Activated CD4-positive, alpha-beta memory T cell treated with anti-CD3 and anti-CD28 coated beads, Interleukin-2, amount 10 ng/mL, durations not matched to agents 7 days and 5 days (primary cell): ENCODE measurements at places on chromosomes 4 and X. TPM values are rescaled to one million over a fixed set of nuclear protein-coding genes. Genes with fewer than 3 reads are reported as not detected.
A peak's percentile ranks its signal among the peaks of the same experiment; 100 is the strongest.

DNA sequence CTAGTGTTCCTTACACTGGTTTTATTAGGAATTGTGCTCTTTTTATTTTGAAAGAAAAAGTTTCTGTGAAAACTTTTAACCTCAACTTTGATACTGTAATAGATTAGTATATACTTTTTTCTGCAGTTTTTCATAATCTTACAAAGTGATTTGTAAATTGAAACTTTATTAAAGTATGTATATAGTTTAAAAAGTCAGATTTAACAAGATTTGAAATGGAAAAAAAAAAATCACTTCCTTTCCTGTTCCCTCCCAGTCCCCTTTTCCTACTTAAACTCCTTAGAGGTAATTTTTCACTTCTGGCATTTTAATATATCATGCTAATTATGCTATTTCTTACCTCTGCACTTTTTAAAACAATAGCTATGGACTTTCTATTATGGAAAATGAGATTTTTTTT lies 49.3 kb downstream of the PAQR3 start:
- no peak for DNase-seq
- H3K4me3 ChIP-seq: no peak overlapping the region
- H3K36me3 ChIP-seq: peaks cover 18% of the 10 kb centered on the region
- H3K27me3 ChIP-seq: no peaks in the 10 kb centered on the region

DNA sequence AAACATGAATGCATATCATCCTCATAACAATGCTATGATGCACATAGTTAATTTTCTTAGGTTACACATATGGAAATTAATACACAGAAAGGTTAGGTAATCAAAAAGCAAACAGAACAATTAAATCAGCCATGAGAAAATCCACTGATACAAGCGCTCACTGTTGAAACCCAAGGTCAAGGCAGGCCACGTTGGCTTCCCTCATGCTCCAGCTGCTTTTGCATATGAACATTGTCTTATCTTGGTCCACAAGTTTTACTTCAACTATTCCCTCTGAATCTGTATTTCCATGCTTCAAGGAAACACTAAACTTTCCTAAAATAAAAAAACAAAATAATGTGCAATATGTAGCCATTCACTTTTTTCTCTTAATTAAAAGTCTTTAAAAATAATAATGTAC lies 34.5 kb upstream of the PLA2G12A start:
- no peak overlapping the region for H3K27ac ChIP-seq
- peaks cover 8% of the 10 kb centered on the region for H3K27me3 ChIP-seq
- DNase-seq: no peak
- peaks cover 5% of the 10 kb centered on the region for H3K4me1 ChIP-seq
- no peak overlapping the region for H3K4me3 ChIP-seq
- no peaks in the 10 kb centered on the region for H3K36me3 ChIP-seq

- no peak overlapping the region for H3K27ac ChIP-seq
- no peak for DNase-seq
- H3K4me3 ChIP-seq: no peak overlapping the region
- no peaks in the 10 kb centered on the region for H3K4me1 ChIP-seq
- no peaks in the 10 kb centered on the region for H3K36me3 ChIP-seq
These were observed 237.5 kb upstream of the ATP6AP2 start for GRCh38 chrX:40343319-40343718.

- H3K27me3 ChIP-seq: no peaks in the 10 kb centered on the region
- H3K4me3 ChIP-seq: no peak overlapping the region
- peaks cover 3% of the 10 kb centered on the region for H3K36me3 ChIP-seq
- no peak for DNase-seq
- no peaks in the 10 kb centered on the region for H3K4me1 ChIP-seq
These were observed 143.1 kb downstream of the TBCK start for GRCh38 chr4:106172861-106173260.

DNA sequence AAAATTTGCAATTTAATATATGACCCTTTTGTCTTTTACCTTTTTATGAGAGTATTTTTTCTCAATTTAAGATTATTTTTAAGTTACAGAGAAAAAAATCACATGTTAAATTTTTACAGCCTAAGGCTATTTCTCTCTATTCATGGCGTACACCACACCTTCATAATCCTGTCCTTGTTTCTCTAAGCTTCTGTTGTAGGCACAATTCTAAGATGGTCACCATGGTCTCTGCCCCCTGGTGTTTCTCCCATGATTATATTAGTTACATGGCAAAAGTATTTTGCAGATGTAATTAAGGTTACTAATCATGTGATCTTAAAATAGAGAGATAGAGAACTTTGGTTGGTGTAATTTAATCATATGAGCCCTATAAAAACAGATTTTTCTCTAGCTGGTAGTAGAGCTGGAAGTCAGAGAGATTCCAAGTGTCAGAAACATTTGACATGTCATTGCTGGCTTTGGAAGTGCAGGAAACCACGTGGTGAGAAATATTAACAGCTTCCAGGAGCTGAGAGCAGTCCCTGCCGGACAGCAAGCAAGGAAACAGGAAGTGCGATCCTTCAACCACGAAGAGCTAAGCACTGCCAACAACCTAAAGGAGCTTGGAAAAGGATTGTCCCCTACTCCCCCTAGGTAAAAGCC lies 89.8 kb downstream of the EIF4E start:
- peaks cover 3% of the 10 kb centered on the region for H3K36me3 ChIP-seq
- no peaks in the 10 kb centered on the region for H3K4me1 ChIP-seq
- H3K27ac ChIP-seq: no peak overlapping the region

- no peak for DNase-seq
- H3K4me3 ChIP-seq: no peak overlapping the region
- no peaks in the 10 kb centered on the region for H3K36me3 ChIP-seq
- no peak overlapping the region for H3K27ac ChIP-seq
- peaks cover 23% of the 10 kb centered on the region for H3K4me1 ChIP-seq
These were observed 2.1 kb downstream of the HHIP start for GRCh38 chr4:144648042-144648441.

- peaks cover 8% of the 10 kb centered on the region for H3K36me3 ChIP-seq
- no peaks in the 10 kb centered on the region for H3K4me1 ChIP-seq
- H3K27ac ChIP-seq: no peak overlapping the region
- DNase-seq: no peak
These were observed 14.4 kb downstream of the ITGB1BP2 start for GRCh38 chrX:71315917-71316316.

GRCh38 chr4:113773014-113773413 lies 11.5 kb upstream of the CAMK2D start:
- H3K36me3 ChIP-seq: no peaks in the 10 kb centered on the region
- H3K27ac ChIP-seq: no peak overlapping the region
- H3K27me3 ChIP-seq: no peaks in the 10 kb centered on the region
- H3K4me3 ChIP-seq: no peak overlapping the region
- peaks cover 5% of the 10 kb centered on the region for H3K4me1 ChIP-seq

GRCh38 chr4:119543779-119544178 lies 84.8 kb downstream of the PDE5A start:
- no peak overlapping the region for H3K4me3 ChIP-seq
- no peaks in the 10 kb centered on the region for H3K4me1 ChIP-seq
- H3K27ac ChIP-seq: no peak overlapping the region
- no peak for DNase-seq

- no peaks in the 10 kb centered on the region for H3K27me3 ChIP-seq
- no peak overlapping the region for H3K4me3 ChIP-seq
- DNase-seq: no peak
- H3K27ac ChIP-seq: no peak overlapping the region
These were observed 143.0 kb downstream of the CXXC4 start for GRCh38 chr4:104351706-104352105.

- peaks cover 3% of the 10 kb centered on the region for H3K27me3 ChIP-seq
- H3K36me3 ChIP-seq: no peaks in the 10 kb centered on the region
- no peak overlapping the region for H3K4me3 ChIP-seq
- no peak for DNase-seq
- H3K4me1 ChIP-seq: no peaks in the 10 kb centered on the region
- H3K27ac ChIP-seq: no peak overlapping the region
These were observed 112.1 kb downstream of the CPZ start for GRCh38 chr4:8704632-8705031.

GRCh38 chr4:99828477-99828876 lies 11.8 kb downstream of the DAPP1 start:
- H3K27me3 ChIP-seq: no peaks in the 10 kb centered on the region
- no peak for DNase-seq
- H3K36me3 ChIP-seq: peaks cover 39% of the 10 kb centered on the region
- no peak overlapping the region for H3K27ac ChIP-seq
- peaks cover 39% of the 10 kb centered on the region for H3K4me1 ChIP-seq

DNA sequence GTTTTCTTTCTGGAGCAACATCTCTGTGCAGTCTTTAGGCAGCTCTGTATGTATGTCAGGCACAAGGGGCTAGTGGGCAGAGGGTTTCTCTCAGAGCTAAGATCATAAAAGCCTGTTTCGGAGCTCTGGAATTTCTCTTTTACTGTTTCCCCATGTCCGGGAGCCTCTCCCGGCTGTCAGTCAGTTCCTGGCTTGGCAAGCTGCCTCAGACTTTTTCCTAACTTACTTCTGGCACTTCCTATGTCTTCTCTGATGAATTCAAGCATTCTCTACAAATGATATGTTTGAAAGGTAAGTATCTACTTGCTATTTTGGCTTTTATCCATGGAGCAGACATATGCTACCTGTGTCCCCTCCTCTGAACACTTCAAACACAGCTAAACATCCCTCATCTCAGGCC lies 129.3 kb upstream of the PGRMC2 start:
- no peaks in the 10 kb centered on the region for H3K4me1 ChIP-seq
- no peak for DNase-seq
- no peak overlapping the region for H3K27ac ChIP-seq
- H3K36me3 ChIP-seq: no peaks in the 10 kb centered on the region

DNA sequence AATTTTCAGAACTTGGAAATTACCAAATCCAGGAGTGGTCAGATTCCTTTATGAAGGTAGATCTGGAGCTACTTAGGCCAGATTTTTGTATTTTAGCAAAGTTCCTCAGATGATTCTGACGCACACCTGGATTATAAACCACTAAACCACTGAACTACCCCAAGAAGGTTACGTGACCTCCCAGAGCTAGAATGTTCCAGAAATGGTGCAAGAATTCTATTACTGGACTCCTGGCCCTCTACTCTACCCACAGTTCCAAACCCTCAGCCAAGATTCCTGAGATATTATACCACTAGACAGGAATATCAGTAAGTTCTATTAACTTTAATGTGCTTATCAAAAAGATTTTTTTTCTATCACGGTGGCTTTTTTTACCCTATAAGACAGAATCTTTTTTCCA lies 67.1 kb downstream of the ABCG2 start:
- no peaks in the 10 kb centered on the region for H3K36me3 ChIP-seq
- no peak for DNase-seq
- no peak overlapping the region for H3K4me3 ChIP-seq
- H3K4me1 ChIP-seq: no peaks in the 10 kb centered on the region
- no peak overlapping the region for H3K27ac ChIP-seq
- H3K27me3 ChIP-seq: peaks cover 5% of the 10 kb centered on the region

DNA sequence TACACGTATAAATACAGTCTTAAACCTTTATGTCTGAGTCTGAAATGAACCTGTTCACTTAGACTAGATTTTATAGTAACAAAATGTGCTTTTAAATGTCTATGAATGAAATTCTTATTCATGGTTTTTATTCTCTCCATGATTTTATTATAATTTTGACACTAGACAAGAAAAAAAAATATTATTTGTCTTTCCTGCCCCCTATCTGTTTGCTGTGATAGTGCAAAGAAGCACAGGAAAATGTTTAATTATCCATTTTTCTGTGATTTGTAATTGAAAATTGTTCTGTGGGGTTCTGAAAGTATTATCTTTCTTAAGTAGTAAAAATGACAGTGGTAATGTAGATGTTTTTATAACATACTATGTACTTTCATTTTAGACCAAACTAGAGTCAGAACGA lies 52.0 kb downstream of the INTS6L start:
- no peak overlapping the region for H3K27ac ChIP-seq
- peaks cover 30% of the 10 kb centered on the region for H3K36me3 ChIP-seq
- no peaks in the 10 kb centered on the region for H3K27me3 ChIP-seq
- DNase-seq: no peak
- H3K4me3 ChIP-seq: no peak overlapping the region
- no peaks in the 10 kb centered on the region for H3K4me1 ChIP-seq

GRCh38 chr4:2787230-2788100 lies 5.4 kb upstream of the SH3BP2 start:
- peaks cover 8% of the 10 kb centered on the region for H3K27me3 ChIP-seq
- peak; percentile 40 for DNase-seq
- no peak overlapping the region for H3K4me3 ChIP-seq
- peaks cover 27% of the 10 kb centered on the region for H3K4me1 ChIP-seq
- peaks cover 2% of the 10 kb centered on the region for H3K36me3 ChIP-seq

GRCh38 chr4:177596035-177596434 lies 153.8 kb upstream of the AGA start:
- peak; percentile 41 for DNase-seq
- no peak overlapping the region for H3K27ac ChIP-seq
- H3K4me3 ChIP-seq: no peak overlapping the region
- no peaks in the 10 kb centered on the region for H3K27me3 ChIP-seq
- no peaks in the 10 kb centered on the region for H3K36me3 ChIP-seq

GRCh38 chr4:14091966-14092365 lies 464.4 kb upstream of the BOD1L1 start:
- DNase-seq: no peak
- H3K27me3 ChIP-seq: no peaks in the 10 kb centered on the region
- no peak overlapping the region for H3K4me3 ChIP-seq
- H3K4me1 ChIP-seq: no peaks in the 10 kb centered on the region

- no peaks in the 10 kb centered on the region for H3K36me3 ChIP-seq
- H3K27me3 ChIP-seq: no peaks in the 10 kb centered on the region
- DNase-seq: no peak
These were observed 317.1 kb upstream of the GALNT7 start for GRCh38 chr4:172851534-172851933.

- H3K36me3 ChIP-seq: no peaks in the 10 kb centered on the region
- no peaks in the 10 kb centered on the region for H3K4me1 ChIP-seq
- no peak overlapping the region for H3K4me3 ChIP-seq
- no peaks in the 10 kb centered on the region for H3K27me3 ChIP-seq
These were observed 198.9 kb upstream of the ARSJ start for GRCh38 chr4:114178392-114178791.

The ZBED1 gene
- total RNA-seq: 31.0 TPM

The CXXC4 gene
- total RNA-seq: not detected

The NSG1 gene
- total RNA-seq: 7.0 TPM

The NPY1R gene
- total RNA-seq: not detected

The ARMCX2 gene
- 2.1 TPM for total RNA-seq

The GAGE13 gene
- not detected for total RNA-seq

The NEXMIF gene
- 0.13 TPM for total RNA-seq

The DCX gene
- total RNA-seq: not detected

The LRRC66 gene
- 0.30 TPM for total RNA-seq

The TMEM129 gene
- total RNA-seq: 22.3 TPM

The MSMO1 gene
- 95.1 TPM for total RNA-seq

The PACRGL gene
- total RNA-seq: 8.0 TPM

The MSANTD1 gene
- total RNA-seq: 0.65 TPM
